ENCODE measurements at places on chromosomes 5 and 9.

GRCh38 chr5:87746891-87747377 is 334.2 kb upstream of the CCNH start:
- DNase-seq, result no peak

DNA sequence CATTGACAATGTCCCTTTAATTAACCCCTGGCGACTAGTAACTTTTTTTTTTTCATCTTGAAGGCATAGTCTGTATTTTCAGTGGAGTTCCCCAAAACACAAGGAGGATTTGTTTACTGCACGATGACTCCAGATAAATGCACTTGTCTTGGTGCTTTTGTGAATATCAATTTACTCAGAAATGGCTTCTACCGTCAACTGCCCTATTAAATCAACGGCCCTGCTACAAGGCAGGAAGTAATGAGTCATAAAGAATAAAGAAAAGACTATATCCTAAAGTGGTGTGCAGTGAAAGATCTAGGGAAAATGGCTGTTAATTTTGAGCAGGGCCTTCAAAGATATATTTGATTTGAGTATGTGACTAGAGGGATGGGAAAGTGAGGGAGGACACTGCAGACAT is 388.3 kb upstream of the CHD1 start:
- DNase-seq, result no peak

GRCh38 chr5:54249210-54250028 is 61.0 kb downstream of the ARL15 start:
- DNase-seq, result peak; percentile 26

DNA sequence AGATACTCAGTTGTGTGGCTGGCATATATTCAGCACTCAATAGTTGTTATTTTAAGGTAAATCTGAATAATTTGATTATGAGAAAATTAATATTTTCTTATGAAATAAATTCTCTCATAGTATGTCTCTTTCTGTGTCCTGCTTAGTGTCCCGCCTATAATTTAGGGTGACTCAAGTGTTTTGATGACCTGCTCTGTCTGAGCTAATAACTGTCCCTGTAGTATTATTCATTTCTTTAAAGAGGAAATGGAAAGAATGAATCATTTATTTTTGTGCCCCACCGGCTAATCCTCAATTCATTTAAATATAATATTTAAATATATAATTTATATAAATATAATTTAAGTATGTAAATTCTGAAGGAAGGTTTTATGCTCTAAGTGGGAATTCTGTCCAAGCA is 4.1 kb downstream of the SLC1A1 start:
- no peak for DNase-seq

DNA sequence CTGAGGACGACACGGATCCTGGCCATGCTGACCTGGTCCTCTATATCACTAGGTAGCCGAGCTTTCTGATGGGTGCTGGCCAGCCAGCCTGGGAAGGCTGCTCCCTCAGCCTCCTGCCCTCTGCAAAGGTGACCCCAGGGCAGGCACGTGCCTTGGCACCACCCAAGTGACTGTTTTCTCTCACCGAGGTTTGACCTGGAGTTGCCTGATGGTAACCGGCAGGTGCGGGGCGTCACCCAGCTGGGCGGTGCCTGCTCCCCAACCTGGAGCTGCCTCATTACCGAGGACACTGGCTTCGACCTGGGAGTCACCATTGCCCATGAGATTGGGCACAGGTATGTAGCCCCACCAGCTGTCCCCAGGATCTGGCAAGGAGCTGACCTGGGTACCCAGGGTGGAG is 3.8 kb downstream of the ADAMTS13 start:
- DNase-seq, result no peak

DNA sequence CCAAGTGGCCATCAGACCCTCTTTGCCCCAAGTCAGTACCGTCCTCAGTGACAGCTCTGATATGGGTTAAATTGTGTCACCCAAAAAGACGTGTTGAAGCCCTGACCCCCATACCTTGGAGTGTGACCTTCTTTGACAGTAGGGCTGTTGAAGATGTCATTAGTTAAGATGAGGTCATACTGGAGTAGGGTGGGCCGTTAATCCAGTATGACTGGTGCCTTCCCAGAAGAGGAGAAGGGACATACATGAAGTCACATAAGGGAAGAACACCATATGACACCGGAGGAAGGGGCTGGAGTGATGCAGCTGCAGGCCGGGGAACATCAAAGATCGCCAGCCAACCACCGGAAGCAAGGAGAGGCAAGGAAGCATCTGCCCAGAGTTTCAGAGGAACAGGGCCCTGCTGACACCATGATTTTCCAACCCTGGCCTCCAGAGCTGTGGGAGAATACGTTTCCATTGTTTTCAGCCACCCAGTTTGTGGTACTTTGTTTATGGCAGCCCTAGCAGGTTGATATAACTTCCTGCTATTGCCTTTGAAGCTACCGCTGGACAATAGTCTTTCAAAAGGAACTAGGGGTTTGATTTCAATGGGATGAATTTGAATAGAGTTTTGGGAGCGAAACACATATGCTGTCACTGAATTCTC is 36.4 kb upstream of the CPEB4 start:
- no peak for DNase-seq

DNA sequence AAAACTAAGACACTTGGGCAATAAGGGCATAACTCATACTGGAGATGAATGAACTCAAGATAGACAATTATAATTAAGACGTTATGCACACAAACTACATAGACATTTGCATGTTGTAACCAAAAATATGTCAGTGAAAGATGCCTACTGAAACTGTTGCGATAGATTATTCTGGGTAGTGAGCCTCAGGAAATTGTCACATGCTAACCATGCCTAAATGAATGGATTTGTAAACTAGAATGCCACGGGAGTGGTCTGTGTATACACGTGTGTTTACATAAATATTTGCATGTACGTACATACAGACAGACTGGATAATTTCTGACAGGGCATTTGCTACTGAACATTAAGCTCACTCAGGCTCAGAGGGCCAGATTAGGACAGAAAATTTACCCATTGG is 1.2 kb downstream of the NIPSNAP3B start:
- DNase-seq, result no peak

GRCh38 chr5:165015547-165015946 is 1510.1 kb downstream of the MAT2B start:
- no peak for DNase-seq

- no peak for DNase-seq
These were observed 154.4 kb upstream of the ERCC6L2 start for GRCh38 chr9:95721061-95721531.

DNA sequence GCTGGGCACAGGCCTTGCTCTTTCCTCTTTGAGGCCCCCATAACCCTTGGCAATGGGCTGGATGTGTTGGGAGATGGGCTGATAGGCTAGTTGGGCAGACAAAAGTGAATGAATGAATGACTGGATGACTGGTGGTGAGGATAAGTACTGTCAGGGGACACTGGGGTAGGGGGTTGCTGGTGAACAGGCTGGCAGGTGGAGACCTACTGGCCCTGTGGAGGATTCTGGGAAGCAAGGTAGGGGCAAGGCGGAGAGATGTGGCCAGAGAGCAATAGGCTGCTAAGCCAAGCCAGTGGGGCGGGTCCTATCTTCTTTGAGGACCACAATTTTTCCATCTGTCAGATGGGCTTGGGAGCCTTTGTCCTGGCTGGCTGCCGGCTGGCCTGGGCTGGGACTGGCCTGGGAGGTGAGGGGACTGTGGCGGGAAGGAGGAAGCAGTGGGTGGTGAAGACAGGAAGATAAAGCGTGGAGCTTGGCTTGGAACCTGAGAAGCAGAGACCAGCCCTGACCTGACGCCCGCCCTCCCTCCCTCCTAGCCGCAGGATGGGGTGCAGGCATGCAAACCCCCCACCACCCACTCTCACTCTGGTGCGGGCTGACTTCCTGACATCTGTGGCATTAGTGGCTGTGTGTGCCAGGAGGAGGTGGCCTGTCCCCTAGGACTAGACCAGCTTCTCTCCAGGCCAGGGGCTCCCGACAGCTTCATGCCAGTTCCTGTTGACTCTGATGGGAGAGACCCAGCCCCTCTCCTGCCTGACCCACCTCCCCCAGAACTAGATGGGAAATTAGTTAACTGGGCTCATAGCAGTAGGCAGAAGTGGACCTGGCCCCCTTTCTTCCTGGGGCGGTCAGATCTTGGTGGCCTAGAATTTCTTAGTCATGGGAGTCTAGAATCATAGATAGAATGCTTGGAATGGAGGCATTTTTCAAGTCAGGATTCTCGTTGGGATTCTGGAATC is 9.5 kb downstream of the CXXC5 start:
- DNase-seq, result no peak

DNA sequence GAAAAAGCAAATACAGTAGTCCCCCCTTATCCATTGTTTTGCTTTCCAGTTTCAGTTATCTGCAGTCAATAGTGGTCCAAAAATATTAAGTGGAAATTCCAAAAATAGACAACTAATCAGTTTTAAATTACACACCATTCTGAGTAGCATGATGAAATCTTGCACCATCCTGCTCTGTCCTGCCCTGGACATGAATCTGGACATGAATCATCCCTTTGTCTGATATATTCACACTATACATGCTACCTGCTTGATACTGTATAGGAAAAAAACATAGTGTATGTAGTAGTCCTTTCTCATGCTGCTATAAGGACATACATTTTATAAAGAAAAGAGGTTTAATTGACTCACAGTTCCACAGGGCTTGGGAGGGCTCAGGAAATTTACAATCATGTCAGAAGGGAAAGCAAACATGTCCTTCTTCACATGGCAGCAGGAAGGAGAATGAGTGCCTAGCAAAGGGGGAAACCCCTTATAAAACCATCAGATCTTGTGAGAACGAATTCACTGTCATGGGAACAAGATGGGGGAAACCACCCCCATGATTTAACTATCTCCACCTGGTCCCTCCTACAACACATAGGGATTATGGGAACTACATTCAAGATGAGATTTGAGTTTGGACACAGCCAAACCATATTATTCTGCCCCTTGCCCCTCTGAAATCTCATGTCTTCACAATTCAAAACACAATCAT is 153.9 kb downstream of the ARRDC3 start:
- no peak for DNase-seq

DNA sequence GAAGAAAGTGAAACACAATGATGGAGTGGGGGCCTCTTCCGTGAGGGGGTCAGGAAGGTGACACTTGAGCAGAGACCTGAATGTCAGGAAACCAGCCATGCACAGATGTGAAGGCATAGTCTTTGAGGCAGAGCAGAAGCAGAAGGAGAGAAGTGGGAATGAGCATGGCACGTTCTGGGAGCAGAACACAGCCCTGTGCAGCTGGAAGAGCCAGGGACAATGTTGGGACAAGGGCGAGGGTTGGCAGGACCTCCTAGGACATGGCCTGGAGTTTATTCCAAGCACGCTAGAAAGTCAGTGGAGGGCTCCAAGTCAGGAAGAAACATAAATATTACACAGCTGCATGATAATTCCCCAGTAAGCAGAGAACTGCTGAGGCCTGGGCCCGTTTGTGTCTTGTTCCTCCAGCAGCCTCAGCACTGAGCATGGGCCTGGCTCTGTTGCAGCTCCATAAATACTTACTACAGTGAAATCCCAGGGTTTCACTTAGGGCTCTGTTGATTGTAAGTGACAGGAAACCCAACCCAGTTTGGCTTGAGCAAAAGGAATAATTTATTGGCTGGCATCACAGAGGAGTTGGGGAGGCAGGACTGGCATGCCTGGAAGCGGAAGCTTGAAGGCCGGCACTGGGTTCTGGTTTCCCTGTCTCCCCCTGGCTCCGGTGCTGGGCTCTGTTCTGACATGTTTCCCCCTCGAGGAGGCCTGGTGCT is 66.2 kb downstream of the MVB12B start:
- DNase-seq, result no peak

- no peak for DNase-seq
These were observed 48.5 kb downstream of the RNF180 start for GRCh38 chr5:64214132-64214531.

- DNase-seq, result no peak
These were observed 116.4 kb downstream of the SV2C start for GRCh38 chr5:76199336-76200318.

DNA sequence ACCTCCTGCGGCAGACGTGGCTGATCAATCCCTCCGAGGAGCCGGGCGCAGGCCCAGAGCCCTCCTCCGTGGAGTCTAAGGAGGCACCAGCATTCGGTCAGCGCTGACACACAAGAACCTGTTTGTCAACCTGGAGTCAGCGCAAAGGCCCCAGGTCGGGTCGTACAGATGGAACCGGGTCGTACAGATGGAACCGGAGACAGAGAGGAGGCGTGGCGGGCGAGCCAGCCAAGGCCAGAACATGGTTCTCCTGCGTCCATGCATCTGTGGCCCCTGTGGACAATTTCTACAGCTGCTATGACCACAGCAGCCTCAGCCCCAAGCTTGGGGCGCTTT is 125.1 kb upstream of the SARDH start:
- DNase-seq, result no peak

DNA sequence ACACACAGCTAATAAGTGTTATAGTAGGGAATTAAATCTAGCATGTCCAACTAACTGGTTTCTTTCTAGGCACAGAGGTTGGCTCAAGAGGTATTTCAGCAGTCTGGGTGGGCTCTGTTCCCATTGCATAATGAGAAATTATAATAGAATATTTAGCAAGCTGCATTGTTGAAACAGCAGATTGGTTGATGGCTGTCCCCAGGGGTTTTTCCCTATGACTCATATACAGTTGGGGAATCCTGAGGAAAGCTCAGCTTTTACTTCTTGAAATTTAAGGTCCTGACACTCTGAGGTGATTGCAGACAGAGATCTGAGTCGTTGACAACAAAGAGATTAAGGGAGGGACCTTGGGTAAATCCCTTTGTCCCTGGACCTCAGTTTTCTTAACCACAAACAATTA is 38.3 kb upstream of the TNFSF8 start:
- DNase-seq, result no peak

GRCh38 chr9:137163805-137164204 is 6.0 kb downstream of the LRRC26 start:
- no peak for DNase-seq

DNA sequence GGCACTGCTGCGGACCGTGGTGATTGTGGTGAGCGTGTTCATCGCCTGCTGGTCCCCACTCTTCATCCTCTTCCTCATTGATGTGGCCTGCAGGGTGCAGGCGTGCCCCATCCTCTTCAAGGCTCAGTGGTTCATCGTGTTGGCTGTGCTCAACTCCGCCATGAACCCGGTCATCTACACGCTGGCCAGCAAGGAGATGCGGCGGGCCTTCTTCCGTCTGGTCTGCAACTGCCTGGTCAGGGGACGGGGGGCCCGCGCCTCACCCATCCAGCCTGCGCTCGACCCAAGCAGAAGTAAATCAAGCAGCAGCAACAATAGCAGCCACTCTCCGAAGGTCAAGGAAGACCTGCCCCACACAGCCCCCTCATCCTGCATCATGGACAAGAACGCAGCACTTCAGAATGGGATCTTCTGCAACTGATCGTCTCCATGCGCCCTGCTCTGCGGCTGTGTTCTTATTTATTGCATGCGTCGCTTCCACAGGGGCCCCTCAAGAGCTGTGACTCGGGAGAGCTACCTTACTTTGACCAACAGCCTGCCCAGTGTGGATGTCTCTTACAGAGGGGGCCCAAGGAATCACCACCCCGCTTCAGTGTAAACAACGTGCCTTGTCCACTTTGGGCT is 10.8 kb downstream of the S1PR3 start:
- DNase-seq, result no peak

DNA sequence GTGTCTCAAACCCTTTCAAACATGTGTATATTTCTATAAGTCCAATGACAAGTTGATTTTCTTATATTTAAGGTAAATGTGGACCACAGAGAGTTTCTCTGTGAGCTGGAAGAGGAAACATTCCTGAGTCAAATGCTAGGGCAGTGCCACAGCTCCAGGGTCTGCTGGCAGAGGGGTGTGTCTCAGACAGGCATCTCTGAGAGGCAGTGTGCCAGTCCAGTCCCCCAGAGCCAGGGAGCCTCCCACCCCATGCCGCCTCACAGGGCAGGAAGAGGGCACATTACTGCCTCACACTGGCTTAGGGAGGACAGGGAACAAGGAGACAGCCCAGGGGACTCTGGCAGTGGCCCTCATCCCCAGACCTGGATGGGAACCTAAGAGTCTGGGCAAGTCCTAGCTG is 120.2 kb downstream of the TENT4A start:
- no peak for DNase-seq

- peak; percentile 91 for DNase-seq
These were observed 36.8 kb upstream of the NEK6 start for GRCh38 chr9:124220946-124221451.

Data from NCI-H2029 treated with DMSO at 0.1 percent for 48 hours (cell line).